ENCODE measurements at places on chromosomes 2 and 18.

DNA sequence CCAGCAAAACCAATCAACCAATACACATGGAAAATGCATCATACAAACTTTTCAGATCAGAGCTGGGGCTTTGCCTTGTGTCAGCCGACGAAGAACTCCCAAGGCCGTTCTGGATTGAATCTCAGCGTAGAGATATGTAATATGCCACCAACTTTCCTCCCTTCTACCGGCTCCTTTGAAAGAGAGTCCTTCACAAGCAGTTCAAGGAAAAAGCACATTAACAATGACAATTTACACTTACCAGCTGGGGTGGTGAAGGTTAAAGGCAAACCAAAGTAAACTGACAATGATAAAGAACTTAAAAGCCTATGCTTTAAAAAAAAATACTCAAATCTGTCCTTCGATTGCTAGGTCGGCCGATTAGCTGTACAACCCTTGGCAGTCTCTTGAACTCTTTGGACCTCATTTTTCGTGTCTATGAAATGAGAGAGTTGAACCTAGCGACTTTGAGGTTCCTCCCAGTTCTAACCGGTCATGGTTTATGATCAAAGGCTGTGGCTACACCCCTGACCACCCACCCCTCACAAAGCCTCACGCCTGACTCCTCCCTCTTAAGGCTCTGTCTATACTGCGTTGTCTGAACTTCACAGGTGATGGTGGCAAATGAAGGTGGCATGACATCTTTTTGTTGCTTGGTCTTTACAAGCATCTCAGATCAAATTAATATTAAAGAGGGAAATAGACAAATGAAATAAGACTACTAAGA is 46.2 kb downstream of the BCL2 start:
- DNase-seq, result no peak

- no peak for DNase-seq
These were observed 35.5 kb upstream of the MGAT5 start for GRCh38 chr2:134218414-134218813.

GRCh38 chr2:193946806-193947205 is 1710.2 kb upstream of the SLC39A10 start:
- no peak for DNase-seq

DNA sequence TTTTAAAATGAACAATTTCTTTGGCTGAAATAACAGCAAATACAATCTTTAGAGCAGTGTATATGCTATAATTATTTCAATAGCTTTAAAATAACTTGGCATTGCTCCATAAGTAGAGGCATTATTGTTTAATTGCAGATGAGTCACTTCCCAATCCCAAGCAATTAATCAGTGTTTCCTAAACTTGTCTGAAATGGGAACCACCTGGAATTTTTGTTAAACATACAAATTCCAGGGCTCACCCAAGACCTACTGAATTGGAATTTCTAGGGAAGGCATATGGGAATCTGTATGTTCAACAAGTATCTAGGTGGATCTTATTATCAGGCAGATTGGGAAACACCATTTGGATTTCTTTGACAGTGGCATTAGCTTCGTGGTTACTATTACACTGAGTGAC is 27.1 kb upstream of the FMNL2 start:
- no peak for DNase-seq

GRCh38 chr18:58887613-58887963 is 22.9 kb downstream of the ZNF532 start:
- no peak for DNase-seq

DNA sequence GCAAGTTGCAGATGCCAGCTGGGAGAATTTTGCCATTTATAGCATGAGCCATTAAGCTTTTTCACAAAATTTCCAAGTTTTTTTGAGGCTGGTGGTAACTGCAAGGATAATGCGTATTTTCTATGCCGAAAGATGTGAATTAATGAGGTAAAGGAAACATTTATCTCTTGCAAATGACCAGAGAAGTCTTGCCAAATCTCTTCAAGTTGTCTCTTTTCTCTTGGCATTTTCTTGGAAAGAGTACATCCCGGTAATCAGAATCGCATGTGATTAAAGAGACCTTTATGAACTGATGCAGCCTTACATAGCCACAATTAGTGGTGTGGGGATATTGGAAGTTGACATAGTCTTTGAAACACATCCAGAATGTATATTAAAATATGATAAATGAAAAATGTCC is 136.5 kb upstream of the MMADHC start:
- DNase-seq, result no peak

DNA sequence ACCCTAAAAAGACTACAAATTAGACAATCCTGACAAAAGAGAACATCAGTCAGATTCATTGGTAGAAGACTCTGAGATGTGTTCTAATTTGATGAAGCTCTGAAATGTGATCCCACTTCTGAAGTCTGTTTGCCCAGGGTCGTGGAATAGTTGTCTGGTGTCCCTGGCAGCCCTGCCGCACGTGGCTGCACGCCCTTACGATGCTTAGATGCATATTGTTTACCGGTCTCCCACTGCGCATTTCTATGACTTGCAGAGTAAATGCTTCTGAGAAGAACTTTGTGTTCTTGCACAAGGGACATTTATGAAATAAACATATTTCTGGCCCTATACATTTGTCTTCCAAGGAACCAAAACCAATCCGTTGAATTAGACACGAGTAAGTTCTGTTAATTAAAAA is 243.2 kb downstream of the BABAM2 start:
- no peak for DNase-seq

GRCh38 chr2:42618972-42619371 is 50.5 kb downstream of the MTA3 start:
- DNase-seq, result peak; percentile 26

GRCh38 chr2:160028431-160029269 is 33.8 kb downstream of the PLA2R1 start:
- DNase-seq, result peak; percentile 26

DNA sequence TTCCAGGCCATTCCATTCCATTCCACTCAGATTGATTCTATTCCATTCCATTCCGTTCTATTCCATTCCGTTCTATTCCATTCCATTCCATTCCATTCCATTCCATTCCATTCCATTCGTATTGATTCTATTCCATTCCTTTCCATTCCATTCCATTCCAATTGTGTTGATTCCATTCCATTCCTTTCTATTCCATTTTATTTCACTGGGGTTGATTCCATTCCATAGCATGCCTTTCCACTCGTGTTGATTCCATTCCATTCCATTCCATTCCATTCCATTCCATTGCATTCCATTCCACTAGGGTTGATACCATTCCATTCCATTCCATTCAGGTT is 1142.3 kb downstream of the RPIA start:
- DNase-seq, result no peak

DNA sequence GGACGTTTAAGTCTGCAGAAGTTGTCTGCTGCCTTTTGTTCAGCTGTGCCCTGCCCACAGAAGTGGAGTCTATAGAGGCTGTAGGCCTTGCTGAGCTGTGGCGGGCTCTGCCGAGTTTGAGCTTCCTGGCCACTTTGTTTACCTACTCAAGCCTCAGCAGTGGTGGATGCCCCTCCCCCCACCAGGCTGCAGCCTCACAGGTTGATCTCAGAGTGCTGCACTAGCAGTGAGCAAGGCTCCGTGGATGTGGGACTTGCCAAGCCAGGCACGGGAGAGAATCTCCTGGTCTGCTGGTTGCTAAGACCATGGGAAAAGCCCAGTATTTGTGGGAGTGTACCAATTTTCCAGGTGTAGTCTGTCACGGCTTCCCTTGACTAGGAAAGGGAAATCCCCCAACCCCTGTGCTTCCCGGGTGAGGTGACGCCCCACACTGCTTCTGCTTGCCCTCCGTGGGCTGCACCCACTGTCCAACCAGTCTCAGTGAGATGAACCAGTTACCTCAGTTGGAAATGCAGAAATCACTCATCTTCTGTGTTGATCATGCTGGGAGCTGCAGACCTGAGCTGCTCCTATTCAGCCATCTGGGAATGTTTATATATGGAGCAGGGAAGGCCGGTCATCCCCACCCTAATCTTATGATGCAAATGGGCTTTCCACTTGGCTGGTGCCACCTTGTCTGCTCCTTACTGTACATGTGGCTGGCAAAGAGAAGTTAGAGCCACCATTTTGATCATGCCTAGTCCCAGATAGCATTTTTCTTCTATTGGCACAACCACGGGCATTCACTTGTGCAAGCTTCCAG is 156.9 kb upstream of the ITGA6 start:
- no peak for DNase-seq

GRCh38 chr2:64615192-64615763 is 38.4 kb downstream of the SERTAD2 start:
- DNase-seq, result no peak

GRCh38 chr2:8893978-8894820 is 56.8 kb upstream of the KIDINS220 start:
- no peak for DNase-seq

- peak; percentile 64 for DNase-seq
These were observed 53.5 kb downstream of the PPIG start for GRCh38 chr2:169637620-169638019.

- no peak for DNase-seq
These were observed 32.8 kb downstream of the SLC9A2 start for GRCh38 chr2:102652126-102652525.

DNA sequence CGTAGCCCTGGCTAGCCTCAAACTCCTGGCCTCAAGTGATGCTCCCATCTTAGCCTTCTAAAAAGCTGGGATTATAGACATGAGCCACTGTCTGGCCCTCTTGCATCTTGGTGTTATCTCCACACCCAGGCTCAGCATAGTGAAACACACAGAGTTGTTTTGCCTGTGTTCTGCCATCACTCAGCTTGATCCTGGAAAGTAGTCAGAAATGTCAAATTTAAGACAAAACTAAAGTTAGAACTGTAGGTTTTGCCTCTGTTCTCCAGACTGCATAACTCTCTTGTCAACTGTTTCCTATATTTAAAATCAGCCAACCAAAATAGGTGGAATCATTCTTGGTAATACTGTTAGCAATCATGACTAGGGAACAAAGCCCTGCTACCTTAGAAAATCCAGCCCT is 72.1 kb upstream of the GULP1 start:
- DNase-seq, result no peak

- no peak for DNase-seq
These were observed 79.6 kb upstream of the DNMT3A start for GRCh38 chr2:25421289-25421688.

DNA sequence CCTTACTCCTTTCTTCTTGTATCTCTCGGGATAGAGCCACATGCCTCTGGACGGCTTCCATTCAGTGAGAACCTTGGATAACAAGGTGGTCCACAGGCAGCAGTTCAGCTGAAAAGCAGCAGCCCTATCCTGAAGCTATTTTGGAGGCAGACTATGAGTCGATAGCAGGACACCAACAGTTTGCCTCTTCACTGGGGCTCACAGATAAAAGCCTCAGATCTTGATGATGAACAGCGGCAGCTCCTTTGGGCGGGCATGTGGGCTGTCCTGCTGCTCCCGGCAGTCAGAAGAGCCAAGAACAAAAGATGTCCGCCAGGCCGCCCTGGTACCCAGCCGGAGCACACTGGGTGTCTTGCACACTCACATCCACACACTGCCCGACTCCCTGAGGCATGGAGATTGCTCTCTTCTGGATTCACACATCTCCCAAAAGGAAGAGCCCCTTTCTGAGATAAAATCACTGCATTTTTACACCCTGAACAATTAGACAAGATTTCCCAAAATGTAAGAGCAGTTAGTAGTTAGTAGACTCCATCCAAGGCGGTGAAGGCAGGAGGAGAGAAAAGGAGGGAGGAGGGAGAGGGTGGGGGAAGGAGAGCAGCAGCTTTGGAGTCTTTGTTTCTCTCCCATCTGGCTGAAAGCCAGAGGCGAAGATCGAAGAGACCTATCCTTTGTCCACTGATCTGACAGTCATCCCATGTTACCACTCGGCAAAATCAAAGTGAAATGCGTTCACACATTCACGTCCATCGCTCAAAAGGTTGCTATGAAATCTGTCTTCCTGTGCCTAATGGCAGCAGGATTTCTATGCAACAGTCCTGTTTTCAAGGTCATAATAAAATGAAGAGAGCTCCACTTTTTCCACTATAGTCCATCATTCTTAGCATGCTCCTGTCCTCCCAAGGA is 90.1 kb upstream of the KLF7 start:
- DNase-seq, result no peak

- DNase-seq, result no peak
These were observed at the start of gene TUBB6 for GRCh38 chr18:12307701-12308385. Gene TUBB6, plus strand, starts transcription at chr18:12308241. Its CDS starts 52 bp downstream, at chr18:12308293.

DNA sequence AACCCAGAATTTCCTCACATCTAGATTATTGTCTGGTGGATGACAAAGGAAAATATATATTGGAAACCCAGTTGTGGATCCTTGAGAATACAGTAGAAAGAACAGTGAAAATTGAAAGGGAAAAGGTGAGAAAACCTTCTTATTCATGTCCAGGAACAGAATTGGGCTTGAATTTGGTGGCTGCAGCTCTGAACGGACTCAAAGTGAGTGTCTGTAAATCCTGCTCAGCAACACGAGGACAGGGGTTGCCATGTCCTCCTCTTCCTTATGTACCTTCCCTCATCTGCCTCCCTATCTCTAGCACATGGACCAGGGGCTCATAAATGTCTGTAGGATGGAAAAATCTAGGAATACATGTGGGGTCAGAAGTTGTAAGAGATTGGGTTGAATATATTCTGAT is 152.2 kb downstream of the RPIA start:
- no peak for DNase-seq
